AG04450 (cell line): ENCODE measurements at places on chromosomes 2 and 18. TPM values are rescaled to one million over a fixed set of nuclear protein-coding genes. Genes with fewer than 3 reads are reported as not detected.

GRCh38 chr2:29397039-29397438 lies 281.8 kb downstream of the CLIP4 start:
- no peak for DNase-seq

- DNase-seq, result peak; percentile 97
Measured at GRCh38 chr2:84807063-84807485, 73.8 kb downstream of the TRABD2A start.

DNA sequence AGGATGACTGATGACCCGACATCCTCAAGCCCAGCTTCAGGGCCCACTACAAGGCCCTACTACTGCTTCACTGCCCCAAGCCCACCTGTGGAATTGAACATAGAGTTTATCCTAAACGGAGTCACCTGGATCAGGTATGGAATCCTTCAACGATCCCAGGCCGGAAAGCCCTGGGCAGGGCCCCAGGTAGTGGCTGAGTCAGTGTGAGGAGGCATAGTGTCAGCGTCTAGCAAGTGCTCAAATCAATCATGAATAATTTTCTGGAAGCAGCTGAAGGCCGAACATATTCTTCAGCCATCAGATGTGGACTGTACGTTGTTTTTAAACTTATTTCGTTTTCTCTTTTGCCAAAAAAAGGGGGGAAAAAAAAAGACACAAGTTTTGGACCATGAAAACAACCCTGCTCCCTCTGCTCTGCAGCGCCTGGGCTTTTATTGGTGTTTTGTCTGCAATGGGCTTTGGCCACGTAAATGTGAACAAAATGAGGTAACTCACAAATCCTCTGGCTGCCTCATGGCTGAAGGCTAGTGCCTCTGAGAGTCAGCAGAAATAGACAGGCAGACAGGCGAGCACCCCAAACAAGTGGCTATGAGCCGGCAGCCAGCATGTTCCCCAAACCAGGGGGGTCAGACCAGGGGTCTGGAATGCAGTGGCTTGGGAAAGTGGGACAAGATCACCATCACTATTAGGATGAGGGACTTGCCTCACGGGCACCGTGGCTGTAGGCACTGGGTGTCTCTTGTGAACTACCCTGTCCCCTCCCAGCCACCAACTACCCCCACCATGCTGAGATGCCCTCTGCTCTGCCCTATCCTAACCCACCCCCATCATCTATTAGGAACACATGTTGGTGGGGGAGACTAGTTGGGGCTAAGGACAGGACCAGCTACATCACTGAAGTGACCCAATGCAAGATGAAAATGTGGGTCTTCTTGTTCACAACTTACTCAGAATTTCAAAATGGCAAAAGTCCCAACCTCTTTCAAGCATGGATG lies 51.4 kb downstream of the TTC32 start:
- no peak for DNase-seq

GRCh38 chr2:217943446-217944321 lies 59.1 kb downstream of the TNS1 start:
- no peak for DNase-seq

DNA sequence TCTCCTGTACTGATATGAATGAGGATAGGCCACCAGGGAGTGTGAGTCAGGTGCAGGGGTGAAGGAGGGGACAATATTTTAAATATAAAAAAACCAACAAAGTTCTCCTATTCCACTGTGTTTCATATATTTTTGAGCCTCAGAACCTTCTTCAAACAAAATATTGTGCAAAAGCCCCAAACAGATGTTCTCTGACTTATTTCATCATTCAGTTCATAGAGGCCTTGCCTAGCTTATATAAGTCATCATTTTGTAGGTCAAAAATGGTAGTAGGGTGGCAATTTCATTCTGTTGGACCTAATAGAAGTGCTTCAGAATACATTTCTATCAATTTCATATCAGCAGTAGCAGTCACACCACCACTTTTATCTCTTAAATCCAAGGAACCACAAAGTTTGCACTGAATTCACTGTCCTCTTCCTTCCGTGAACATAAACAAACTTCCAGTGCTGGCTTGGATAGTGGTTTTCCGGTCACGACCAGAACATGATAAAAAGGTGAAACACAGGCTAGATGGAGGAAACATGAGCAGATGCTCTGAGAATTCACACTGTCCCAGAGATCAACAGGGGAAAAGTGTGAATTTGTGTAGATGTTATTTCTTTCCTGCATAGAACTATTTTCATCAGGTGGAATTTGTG lies 99.1 kb downstream of the EN1 start:
- no peak for DNase-seq

DNA sequence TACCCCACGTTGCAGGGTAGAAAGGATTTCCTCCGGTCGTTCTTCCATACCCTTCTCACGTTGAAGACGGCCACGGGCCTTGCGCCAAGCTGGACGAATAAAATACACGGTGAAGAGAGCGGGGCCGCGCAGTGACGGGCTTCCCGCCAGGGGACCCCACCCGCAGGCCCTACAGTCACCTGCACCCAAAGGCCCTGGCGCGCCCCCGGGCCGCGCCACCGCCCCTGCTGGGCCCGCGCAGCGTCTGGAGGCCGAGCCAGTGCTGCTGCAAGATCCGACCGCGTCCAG lies 199 bp downstream of the FBXO15 start:
- no peak for DNase-seq

DNA sequence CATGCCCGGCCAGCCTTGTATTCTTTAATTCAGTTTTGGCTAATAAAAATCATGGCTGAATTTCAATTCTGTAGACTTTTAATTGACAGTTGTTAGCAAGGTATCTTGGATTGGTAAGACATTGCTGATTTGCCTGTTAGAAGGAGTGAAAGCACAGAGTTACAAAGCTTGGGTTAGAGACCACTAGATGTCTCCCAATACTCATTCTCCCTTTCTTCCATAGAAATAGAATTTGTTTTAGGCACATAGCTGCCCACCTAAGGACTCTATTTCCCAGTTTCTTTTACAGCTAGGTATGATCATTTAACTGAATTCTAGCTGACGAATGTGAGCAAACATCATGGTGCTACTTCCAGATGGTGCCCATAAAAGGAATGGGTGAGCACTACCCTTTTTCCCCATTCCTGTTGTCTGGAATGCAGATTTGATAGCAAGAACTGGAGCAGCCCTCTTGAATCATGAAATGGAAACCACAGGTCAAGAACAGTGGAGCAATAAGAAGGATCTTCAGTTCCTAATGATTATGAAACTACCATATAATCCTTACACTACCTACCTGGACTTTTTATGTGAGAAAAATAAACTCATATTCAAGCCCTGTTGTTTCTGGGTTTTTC lies 17.5 kb downstream of the PECR start:
- no peak for DNase-seq

GRCh38 chr2:96342085-96342484 lies 6.5 kb downstream of the NCAPH start:
- peak; percentile 71 for DNase-seq

GRCh38 chr2:7052404-7052803 lies 135.2 kb downstream of the RNF144A start:
- no peak for DNase-seq

GRCh38 chr2:191638802-191639172 lies 39.1 kb upstream of the NABP1 start:
- DNase-seq, result no peak

- no peak for DNase-seq
Measured at GRCh38 chr2:164868563-164869419, 27.2 kb upstream of the COBLL1 start.

DNA sequence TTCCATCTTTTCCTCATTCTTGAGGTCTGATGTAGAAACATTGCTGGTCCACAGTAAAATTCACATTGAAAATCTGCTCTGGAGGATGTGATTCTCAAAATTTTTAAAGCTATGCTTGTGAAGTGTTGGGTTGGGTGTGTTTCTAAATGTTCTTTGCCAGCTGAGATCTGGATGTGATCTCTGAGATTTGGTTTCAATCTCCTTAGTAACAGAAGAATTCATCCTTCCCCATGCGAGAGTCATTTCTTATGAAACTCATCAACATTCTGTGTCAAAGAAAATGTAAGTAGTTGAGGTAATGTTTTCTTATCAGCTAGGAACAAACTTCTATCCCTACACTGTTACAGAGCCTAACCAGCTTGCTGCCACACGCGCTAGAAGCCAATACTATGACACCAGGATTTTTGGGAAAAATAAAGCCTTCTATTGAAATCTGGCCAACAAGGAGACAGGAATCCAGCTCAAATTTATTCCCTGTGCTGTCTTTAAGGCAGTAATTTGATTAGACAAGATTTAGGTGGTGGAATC lies 134.9 kb downstream of the PTH2R start:
- no peak for DNase-seq

- no peak for DNase-seq
Measured at GRCh38 chr2:237359518-237359840, 54.5 kb downstream of the COL6A3 start.

DNA sequence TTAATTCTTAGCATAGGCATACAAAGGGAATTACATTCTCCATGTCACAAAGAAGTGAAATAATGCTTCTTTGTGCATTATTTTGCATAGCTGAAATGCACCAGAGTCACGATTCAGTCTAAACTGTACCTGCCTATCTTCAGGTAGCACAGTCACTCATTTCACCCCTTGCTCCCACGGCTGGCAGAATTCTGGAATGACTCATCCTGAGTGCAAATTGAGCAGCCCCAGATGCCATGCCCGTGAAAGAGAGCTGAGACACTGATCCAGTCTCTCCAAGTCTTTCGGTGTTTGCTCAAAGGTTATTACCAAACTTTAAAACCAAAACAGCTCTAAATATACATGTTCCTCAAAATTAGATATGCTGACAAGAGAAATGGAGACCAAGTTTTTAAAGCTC lies 168.3 kb upstream of the POU3F3 start:
- DNase-seq, result no peak

DNA sequence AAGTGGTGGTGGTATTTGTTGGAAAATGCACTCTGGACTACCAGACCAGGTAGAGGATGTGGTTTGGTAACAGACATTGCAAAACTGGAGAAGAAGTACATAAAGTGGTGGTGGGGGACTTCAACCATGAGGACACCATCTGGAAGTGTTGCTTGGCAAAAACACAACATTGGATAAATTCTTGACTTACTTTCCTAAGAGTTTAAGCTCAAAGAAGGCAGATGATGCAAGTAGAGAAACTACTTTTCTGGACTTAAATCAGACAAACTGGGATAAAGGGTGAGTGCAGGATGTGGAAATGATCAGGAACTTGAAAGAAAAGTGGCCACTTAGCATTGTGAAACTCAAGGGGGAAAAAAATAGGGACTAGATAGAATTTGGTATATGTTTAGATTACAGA lies 487.4 kb downstream of the ZEB2 start:
- DNase-seq, result no peak

DNA sequence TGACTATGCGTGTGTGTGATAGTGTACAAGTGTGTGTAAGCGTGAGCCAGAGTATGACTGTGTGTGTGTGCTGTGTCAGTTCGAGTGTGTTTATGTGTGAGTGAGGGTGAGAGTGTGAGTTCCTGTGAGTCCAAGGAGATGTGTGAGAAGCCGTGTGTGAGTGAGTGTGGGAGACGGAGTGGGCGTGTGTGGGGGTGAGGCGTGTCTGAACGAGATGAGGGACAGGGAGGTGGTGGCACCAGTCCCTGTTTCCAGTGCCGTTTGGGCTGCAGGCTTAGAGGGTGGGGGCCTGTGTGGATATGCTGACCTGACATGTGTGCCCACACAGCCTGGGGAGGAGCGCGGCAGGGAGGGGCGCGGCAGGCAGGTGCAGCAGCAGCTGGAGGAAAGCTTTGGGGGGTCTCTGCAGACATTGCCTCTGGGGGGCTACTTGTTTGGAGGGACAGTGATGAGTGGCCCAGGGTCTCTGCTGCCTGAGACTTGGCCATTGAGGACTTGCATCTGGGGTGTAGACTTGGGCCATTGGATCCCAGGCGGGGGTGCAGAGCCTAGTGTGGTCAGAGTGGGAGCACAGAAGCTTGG lies 41.6 kb downstream of the GLI2 start:
- no peak for DNase-seq

- peak; percentile 8 for DNase-seq
Measured at GRCh38 chr2:55954306-55955035, 30.9 kb upstream of the EFEMP1 start.

ANO7 gene
- 0.21 and 0.40 TPM in 2 replicates for polyA plus RNA-seq

NTSR2 gene
- polyA plus RNA-seq, result not detected in 2 replicates

CPO gene
- 0.12 TPM in 1 of 2 replicates, not detected in the other for polyA plus RNA-seq

CKAP2L gene
- polyA plus RNA-seq, result 2.9 and 4.4 TPM in 2 replicates

ANXA4 gene
- polyA plus RNA-seq, result 105 and 125 TPM in 2 replicates

FAM110C gene
- not detected in 2 replicates for polyA plus RNA-seq

IKZF2 gene
- polyA plus RNA-seq, result 5.6 and 7.1 TPM in 2 replicates

IL37 gene
- not detected in 2 replicates for polyA plus RNA-seq
